Dorsolateral prefrontal cortex (tissue), 122 donors: ENCODE measurements at places on chromosomes 7 and 10.

DNA sequence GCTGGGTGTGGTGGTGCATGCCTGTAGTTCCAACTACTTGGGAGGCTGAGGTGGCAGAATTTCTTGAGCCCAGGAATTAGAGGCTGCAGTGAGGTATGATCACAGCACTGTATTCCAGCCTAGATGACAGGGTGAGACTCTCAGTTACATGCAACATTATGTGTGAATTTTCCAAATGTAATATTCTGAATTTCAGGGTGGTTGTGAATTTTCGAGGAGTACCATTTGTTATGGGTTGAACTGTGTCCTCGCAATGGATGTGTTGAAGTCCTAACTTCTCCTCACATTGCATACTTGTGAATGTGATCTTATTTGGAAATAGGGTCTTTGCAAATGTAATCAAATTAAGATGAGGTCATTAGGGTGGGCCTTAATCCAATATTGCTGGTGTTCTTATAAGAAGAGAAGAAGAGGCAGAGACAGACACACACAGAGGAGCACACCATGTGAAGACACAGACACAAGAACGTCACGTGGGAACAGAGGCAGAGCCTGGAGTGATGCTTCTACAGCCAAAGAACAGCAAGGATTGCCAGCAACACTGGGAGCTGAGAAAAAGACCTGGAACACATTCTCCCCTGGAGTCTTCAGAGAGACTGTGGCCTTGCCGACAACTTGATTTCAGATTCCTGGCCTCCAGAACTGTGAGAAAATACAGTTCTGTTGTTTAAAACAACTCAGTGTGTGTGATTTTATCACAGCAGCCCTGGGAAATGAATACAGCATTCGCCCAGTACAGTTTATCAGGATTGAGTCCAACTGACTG, 91.9 kb downstream of the ZNF783 start:
- no peak for DNase-seq

DNA sequence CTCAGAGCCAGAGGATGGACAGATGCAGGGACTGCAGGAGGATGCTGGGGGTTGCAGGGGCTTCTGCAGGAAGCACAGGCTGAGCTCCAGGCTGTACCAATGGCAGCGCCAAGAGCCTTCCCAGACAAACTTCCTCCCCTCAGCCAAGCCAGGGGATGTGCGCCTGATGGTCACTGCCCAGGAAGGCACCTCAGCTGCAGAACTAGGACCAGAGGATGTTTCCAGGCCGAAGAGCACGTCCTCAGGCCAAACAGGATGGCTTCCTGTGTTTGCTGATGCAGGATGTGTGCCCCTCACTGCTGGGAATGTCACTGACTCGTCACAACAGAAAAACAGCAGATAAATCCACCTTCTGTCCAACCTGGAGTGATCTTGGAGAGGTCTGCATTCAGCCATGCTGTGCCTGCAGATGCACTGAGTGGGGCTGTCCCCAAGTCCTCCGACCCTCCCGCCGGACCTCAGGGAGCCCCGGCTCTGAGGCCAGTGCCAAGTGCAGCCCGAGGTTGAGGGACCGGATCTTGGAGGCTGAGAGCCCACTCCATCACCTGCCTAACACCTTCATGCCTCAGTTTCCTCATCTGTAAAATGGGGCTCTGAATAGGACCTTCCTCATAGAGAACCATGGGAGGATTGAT, 152.5 kb upstream of the CHST15 start:
- DNase-seq: no peak

GRCh38 chr7:116584721-116585120, 59.9 kb downstream of the CAV1 start:
- no peak for DNase-seq

DNA sequence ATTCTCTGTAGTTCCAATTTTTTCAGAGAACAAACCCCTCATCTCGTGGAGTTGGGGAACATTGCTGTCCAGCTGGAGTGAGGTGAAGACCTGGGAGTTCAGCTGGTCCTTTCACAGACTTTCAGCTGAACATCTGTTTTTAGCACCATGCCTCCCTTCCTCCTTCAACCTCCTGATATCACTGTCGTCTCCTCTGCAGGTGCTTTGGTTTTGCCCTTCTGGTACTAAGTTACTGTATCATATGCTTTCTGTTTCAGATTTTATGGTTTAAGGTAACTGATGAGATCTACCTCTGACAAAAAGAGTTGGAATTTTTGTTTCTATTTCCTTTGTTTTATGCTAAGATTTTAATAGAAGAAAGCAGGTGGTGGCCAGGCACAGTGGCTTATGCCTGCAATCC, 102.9 kb downstream of the ZNF438 start:
- DNase-seq: no peak

DNA sequence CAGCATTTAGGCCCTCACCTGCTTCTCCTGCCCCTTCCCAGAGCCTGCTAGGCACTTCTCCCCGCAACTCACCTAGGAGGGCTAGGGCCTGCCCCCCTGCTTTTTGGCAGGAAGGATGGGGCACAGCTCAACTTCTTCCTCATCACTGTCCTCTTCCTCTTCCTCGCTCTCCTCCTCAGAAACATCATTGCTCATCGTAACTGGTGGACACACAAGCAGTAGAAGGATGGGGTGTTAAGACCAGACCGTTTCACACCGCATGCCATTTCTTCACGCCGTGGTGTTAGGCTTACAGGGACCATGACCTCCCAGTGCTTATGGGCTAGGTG, 1.6 kb downstream of the NPM3 start:
- DNase-seq: no peak

DNA sequence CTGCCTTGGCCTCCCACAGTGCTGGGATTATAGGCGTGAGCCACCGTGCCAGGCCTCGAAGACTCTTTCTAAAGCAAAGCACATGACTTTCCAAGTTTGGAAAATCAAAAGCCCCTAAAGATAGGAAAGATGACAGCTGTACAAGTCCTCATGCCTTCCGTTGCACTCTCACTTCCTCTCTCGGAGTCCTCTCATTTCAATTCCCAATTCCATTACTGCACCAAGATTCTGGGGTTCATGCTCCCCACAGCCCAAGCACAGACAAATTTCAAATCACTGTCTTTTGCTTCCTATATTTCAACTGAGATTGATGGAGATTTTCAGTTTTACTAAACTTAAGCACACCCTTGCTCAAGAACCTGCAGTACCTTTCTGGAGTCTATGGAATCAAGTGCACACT, 10.9 kb upstream of the PLAU start:
- DNase-seq: no peak

GRCh38 chr7:116799916-116800315, 62.5 kb upstream of the CAPZA2 start:
- no peak for DNase-seq

DNA sequence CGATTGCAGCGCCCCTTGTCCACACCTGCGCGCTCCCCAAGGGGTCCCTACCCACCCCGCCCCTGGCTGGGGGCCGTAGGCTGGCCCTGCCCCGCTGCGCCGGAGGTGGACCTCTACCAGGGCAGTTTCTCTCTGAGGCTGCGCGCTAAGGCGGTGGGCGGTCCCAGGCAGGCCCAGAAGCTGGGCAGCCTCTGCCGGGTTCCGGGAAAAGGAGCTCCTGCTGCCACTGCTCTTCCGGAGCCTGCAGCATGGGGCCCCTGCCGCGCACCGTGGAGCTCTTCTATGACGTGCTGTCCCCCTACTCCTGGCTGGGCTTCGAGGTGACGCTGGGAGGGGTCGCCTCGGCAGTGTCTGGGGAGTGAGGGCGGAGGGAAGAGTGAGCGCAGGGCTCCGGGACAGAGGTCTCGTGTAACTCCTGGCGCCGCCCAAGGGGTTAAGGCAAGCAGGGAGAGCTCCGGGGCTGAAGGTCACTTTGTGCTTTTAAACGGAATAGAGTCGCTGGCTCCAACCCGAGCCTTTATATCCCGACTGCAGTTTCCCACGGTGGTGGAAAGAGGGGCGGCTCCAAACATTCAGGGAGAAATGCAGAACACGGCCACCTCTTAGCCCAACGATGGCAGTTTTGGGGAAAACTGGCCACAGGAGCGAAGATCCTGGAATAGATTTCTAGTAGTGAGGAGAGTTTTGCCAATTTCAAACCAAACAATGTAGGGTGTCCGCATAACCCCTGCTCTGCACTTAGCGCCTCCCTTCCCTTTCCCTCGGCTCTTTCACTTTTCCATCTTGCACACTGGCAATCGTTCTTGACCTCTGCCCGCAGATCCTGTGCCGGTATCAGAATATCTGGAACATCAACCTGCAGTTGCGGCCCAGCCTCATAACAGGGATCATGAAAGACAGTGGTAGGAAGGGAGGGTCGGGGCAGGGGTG, at the start of gene GSTK1:
Gene GSTK1 (plus strand): TSS at position 176 of the 930 bp plus-strand sequence. CDS start 73 bp downstream, at position 249.
- peak; percentile 72 for DNase-seq

DNA sequence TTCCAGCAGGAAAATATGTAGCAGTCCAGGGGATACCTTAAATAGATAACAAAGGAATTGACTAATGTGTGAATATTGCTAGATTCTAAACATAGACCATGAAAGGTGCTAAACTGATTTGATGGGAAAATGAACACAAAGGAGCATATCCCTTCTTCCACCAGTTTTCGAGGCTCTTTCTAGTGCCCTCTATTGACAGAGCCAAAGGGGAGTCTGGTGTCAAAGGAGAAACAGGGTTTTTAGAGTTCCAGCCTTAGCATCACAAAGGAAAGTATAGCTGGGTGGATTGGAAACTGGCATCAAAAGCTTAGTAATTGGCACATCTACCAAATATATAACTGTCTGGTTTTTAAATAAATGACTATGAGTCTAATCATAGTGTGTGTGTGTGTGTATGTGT, 636.8 kb downstream of the ETV1 start:
- no peak for DNase-seq

DNA sequence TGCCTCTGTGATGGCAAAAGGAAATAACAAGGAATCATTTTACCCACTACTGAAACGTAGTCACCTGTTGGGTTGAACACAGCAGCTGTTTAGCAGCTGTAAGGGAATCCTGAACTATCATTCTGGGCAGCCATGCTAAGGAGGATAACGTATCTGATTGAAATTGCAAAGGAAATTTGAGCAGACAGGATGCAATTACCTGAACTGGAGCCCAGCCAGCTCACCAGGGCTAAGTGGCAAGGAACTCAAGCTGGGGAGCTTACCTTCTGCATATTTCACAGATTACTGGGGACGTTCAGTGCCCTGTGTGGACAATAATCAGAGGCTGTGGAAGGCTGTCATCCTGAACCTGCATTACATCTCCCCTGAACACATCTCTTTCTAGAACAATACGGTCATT, 650.5 kb downstream of the SORCS3 start:
- DNase-seq: no peak

DNA sequence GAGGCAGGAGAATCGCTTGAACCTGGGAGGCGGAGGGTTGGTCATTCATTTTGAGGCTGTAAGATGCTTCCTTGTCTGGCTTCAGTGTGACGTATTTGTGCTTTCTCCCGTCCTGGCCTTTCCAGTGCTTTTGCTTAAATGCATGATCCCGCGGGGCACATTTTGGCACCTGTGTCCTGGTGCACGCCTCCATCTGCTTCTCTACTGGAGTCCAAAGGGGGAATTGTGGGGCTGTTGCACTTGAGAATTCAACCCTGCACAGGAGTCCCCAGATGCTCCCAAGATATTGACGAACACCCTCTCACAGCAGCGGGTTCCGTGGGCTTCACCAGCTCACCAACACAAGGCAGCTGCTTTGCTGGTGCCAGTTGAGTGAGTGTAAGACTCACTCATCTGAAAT, 10.3 kb upstream of the LRRC27 start:
- no peak for DNase-seq

GRCh38 chr7:5193880-5194279, 3.8 kb downstream of the WIPI2 start:
- DNase-seq: no peak

DNA sequence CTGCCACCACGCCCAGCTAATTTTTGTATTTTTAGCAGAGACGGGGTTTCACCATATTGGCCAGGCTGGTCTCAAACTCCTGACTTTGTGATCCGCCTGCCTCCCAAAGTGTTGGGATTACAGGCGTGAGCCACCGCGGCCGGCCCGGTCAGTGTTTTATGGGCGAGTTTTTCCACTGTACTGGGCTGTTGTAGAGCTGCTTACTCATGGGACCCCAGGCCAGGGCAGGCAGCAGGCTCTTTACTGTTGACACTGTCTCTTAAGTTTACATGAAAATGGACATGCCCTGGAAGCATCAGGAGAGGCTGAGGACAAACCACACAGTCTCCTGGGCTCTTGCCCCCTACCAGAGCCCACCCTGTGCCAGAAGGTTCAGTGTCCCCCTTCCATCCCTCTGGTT, 11.2 kb downstream of the NACAD start:
- DNase-seq: no peak

DNA sequence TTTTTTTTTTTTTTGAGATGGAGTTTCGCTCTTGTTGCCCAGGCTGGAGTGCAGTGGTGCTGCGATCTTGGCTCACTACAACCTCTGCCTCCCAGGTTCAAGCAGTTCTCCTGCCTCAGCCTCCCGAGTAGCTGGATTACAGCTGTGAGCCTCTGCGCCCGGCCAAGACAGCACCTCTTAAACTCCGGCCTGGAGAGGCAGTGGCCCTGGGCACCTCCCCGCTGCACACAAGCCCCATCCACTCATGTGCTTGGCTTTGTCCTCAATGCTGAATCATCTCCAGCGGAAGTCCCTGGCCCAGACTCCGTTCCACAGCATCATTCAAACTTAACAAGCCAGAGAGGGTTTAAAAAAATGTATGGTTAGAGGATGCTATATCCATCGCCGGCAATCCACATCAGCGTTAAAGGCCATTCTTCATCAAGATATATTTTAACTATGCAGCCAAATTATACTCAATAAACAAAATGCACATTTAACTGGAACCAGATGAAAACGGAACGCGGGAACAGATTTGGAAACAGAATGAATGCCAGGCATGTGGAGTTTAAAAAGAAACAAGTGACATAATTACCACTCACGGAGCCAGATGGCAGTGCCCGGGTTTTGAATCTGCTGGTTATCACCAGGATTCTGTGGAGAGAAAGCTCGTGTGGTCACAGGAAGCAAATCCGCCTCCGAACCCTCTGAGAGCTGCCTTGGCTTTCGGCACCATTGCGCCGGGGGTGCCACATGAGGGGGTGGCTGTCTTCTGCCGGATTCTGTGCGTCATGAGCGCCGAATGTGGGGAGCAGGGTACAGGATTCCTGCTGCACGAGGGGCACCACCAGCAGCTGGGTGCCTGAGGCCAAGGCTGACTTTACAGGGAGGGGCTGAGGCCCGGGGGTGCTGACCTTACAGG, 45.6 kb upstream of the CFAP46 start:
- peak; percentile 75 for DNase-seq

GRCh38 chr7:25598765-25599164, 370.5 kb upstream of the NPVF start:
- DNase-seq: no peak

GRCh38 chr7:1542841-1543747, 12.6 kb downstream of the MAFK start:
- no peak for DNase-seq

- DNase-seq: no peak
These were observed 8.4 kb upstream of the SCART1 start for GRCh38 chr10:133445268-133445732.

DNA sequence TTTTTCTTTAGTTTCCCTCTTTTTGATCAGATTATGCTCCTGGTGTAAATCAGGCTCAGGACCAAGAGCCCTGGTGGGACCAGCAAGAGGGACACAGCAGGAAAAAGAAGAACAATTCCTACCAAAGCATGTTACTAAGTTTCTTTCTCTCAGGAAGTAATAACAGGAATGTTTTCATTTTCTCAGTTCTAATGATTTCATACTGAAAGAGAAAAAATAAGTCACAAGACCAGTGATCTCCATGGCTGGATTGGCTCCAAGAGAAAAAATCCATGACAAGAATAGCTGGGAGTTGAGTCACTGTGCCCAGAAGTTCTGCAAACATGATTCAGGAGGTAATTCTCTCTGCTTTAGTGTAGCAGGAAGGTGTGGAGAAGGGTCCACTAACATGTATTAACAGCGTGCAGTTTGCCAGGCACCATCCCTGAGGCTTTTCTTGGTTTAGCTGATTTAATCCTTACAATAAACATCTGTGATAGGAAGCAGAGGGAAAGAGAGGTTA, 23.8 kb upstream of the IFIT2 start:
- DNase-seq: no peak

GRCh38 chr10:128859738-128860386, 607.2 kb upstream of the MGMT start:
- DNase-seq: no peak
